Motor neuron (in vitro differentiated cells): ENCODE measurements at places on chromosomes 4 and X. TPM values are rescaled to one million over a fixed set of nuclear protein-coding genes. Genes with fewer than 3 reads are reported as not detected.

QRFPR gene
- 0.21 TPM in 1 of 2 replicates, not detected in the other for total RNA-seq

CFI gene
- total RNA-seq = 0.49 and 0.50 TPM in 2 replicates

DUSP21 gene
- total RNA-seq = not detected in 2 replicates

CT47A7 gene
- total RNA-seq = not detected in 2 replicates

ARSJ gene
- total RNA-seq = 0.13 and 0.27 TPM in 2 replicates

DUSP9 gene
- 0.41 and 0.50 TPM in 2 replicates for total RNA-seq

BMP3 gene
- total RNA-seq = 2.9 and 3.0 TPM in 2 replicates
